ENCODE measurements at places on chromosomes 3 and 15. TPM values are rescaled to one million over a fixed set of nuclear protein-coding genes. Genes with fewer than 3 reads are reported as not detected.

The CLSTN2 gene
- 28.0 TPM for total RNA-seq

The LRRIQ4 gene
- total RNA-seq, result not detected

DNA sequence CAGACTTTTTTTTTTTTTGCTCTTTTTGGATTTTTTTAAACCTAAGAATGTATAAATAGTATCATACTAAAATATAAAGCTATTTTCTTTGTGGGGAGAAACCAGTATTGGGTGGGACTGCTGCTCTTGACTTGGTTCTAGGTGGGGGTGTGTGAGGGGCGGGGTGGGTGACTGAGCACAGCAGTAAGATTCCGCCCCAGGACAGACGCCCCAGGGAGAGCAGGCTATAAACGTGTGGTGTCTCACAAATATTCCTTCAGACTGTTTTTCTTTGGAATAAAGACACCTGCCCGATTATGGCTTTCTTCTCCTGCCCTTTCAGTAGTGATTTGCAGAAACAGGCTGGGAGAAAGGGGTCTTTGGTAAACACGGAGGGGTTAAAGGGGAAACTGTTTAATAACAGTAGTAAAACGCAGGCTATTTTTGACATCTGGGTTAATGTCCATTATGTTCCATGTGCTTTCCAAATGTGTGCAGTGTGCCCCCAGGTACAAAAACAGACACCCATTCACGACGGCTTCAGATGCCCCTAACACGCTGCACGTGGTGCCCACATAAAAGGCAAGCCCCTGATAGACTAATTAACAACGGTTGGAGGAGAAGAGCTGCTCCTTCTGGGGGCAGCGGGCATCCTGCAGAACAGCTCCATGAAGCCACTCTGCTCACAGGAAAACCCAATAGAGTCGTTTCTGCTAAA lies 28.6 kb upstream of the WNT5A start:
- DNase-seq, result no peak

GRCh38 chr15:73282567-73283365 lies 86.0 kb downstream of the HCN4 start:
- no peak for DNase-seq

GRCh38 chr3:38314112-38314763 lies 32.1 kb downstream of the SLC22A14 start:
- no peak for DNase-seq

GRCh38 chr15:63523306-63523990 lies 19.1 kb downstream of the USP3 start:
- no peak for DNase-seq

- no peak for DNase-seq
These were observed 107.9 kb downstream of the LRTM1 start for GRCh38 chr3:54819946-54820345.
